Stimulated activated CD4-positive, alpha-beta T cell treated with anti-CD3 and anti-CD28 coated beads, Interleukin-2, amount 100 ng/mL, for 4 hours (primary cell): ENCODE measurements at places on chromosomes 3 and 15.
A peak's percentile ranks its signal among the peaks of the same experiment; 100 is the strongest.

DNA sequence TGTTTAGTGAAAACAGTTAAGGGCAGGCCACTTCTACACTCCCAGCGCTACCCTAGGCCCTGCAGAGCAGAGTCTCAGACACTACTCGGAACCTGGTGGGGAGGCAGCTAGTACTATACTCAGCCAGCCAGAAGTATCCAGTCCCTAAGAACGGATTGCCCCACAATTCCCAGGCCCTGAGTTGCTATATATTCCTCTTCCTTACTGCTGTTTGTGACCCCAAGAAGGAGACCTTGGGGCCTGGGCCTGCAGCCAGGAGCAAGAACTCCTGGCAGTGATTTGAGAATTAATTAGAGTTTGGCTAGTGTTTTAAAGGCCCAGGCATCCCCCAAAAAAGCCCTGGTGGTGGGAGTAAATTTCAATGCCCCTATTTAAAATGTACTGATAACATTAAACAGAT is 87.7 kb downstream of the RBPMS2 start:
- no peak for DNase-seq

- no peak for DNase-seq
Measured at GRCh38 chr3:187804120-187804744, 59.0 kb upstream of the BCL6 start.

GRCh38 chr3:14332392-14332791 is 70.0 kb upstream of the SLC6A6 start:
- no peak for DNase-seq

DNA sequence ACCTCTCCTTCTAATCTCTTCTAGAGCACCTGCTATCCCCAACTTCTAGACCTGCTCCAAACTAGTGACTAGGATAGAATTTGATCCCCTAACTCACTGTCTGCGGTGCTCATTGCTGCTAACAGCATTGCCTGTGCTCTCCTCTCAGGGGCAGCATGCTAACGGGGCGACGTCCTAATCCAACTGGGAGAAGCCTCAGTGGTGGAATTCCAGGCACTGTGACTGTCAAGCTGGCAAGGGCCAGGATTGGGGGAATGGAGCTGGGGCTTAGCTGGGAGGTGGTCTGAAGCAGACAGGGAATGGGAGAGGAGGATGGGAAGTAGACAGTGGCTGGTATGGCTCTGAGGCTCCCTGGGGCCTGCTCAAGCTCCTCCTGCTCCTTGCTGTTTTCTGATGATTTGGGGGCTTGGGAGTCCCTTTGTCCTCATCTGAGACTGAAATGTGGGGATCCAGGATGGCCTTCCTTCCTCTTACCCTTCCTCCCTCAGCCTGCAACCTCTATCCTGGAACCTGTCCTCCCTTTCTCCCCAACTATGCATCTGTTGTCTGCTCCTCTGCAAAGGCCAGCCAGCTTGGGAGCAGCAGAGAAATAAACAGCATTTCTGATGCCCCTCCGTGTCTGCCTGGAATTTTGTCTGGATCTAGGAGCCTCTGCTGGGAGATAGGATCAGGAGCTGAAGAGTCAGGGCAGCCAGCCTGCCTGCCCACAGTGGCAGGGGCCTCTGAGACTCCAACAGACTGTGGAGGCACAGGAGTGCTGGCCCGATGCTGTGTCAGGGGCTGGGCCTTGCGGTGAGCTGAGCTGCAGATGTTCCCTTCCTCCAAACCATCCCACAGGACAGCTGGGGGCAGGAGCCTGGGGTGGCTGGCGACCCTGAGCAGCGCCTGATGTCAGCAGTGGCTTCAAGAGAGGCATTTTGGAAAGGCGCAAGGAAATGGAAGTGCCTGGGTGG is 3.0 kb downstream of the ISLR start:
- no peak for DNase-seq

DNA sequence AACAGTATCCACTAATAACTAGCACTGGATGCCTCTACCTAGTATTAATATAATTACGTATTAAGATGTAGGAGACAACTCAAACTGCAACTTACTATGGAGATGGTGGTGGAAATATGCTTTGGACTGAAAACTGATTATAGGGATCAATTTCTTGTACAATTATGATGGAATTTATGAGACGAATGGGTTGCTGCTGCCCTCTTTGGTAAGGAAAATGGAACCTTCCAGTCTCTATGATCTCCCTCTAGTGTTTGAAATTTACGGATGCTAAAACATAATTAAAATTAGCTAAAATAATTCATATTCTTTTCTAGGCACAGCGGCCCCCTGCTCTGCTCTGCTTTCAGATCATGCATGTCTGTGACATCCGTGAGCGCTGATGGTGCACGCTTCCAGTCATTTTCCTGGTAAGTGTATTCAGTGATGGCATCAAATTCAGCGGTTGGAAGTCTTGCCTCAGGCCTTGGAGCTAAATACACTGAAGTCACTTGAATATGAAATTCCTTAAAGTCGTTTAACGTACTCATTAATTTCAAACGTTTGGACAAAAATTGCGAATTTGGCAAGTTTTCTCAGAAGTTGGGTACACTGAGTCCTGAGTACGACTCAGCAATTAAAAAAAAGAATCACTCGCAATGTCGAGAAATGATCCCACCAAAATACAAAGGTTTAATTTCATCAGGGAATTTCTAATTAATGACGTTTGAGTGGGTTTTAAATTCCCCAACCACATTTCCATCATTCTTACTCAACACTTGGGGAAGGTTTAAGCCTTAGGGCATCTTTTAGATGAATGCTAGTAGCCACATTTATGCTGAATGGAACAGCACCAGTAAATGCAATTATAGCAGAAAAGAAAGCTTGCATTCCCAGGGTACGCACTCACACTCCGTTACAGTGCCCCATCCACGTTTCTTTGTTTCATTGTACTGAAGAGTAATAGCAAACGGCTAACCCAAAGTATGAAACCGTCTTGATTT is 132.6 kb downstream of the NR2F2 start:
- no peak for DNase-seq

DNA sequence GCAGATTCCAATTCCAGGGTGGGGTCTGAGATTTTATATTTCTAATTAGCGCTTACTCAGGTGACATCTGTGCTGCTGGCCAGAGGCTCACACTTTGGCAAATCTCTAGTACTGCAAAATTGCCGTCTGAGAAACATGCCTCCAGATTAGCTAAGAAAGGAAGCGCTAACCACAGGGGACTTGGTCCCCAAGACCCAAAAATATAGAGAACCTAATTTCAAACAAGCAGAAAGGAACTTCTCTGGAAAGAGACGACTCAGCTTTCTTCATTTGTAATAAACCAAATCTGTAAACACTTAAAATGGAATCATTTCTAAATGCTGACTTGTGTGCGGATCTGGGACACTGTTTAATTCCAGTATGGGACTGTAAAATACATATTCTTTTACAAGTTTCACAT is 55.7 kb downstream of the B3GNT5 start:
- no peak for DNase-seq

DNA sequence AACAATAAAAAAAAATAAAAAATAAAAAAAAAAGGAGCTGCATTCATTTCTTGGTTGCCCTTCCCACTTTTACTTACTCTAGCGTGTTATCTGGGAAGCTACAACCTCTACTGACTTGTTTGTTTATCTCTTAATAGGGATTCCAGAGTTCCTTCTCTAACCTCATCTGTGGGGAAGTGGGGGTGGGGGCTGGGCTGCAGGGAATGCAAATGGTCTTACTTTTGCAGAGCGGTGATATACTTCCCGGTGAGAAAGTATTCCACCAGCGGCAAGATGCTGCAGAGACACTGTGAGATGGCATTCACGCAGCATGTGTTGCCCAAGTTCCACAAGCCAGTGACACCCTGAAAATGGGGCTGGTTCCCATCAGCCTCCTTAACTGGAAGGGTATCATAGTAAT is 2.1 kb downstream of the USP50 start:
- DNase-seq, result no peak

DNA sequence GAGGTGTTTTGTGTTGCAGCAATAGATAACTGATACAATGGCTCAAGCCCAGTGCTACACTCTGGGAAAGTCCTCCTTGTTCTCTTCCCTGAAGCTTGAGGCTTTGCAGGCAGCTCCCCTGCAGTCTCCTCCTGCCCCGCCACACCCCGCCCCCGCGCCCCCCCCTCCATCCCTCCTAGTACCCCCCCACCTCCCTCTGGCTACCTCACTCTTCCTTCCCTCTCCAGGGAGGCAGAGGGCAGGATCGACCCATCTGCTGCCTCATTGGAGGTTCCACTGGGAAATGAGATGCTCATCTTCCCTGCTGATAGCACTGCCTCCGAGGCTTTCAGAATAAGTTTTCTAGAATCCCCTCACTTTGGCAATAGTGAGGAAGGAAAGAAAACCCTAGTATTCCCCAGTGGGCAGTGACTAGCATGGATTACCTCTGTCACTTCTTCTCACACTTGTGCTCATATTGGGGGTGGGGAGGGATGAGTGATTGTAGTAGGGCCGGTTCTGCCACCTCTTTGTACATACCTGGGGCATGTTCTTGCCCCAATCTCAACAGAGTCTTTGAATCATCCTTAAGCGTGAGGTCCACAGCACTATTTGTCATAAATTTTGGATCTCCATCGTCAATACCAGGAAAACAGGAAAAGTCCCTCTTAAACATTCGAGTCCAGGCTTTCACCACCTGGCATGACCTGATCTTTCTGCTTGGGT is 16.3 kb upstream of the RAB7A start:
- DNase-seq, result no peak

- DNase-seq, result no peak
Measured at GRCh38 chr15:56366211-56366610, 985 bp downstream of the TEX9 start.

DNA sequence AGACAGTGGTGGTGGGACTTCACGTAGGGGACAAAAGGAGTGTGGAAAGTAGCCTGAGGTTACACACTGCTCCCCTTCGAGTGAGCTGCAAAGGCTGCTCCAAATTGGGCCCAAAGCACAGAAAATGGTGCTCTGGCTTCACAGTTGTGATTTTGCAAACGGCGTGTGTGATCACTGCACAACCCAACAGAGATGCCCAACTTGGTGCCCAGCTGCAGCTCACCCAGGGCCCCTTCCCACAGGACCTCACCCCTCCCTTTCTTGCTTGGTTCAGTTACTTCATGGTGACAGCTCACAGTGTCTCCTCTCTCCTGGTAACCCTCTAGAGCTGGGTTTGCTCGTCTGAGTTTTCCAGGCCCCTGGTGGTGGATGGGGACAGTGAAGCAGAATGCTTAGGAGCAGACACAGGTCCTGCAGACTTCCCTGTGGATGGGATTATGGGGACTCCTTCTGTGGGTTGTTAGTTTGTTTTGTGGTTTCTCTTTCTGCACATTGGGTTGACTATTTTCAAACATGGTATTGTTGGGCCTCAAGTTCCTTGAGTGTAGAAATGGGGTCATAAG is 98.3 kb downstream of the TOP2B start:
- no peak for DNase-seq

GRCh38 chr3:29515451-29515850 is 234.6 kb downstream of the RBMS3 start:
- DNase-seq, result no peak

DNA sequence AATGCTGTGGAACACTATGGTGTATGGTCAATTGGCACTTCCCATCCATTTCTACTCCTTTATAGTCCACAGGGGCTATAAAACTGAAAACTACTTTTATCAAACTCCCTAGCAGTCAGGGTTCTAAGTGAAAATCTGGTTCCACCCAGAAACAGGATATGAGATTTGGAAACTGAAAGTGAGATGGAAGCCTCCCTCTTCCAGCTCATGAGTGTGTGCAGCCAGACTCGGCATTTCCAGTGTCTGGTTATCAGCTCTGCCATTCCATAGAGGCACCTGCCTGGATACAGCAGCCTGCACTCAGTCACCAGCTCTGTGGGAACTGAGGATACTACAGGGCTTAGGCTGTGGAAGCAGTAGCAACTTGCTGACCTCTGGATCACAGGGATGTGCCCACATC is 14.7 kb upstream of the PLA2G4F start:
- no peak for DNase-seq

- DNase-seq, result no peak
Measured at GRCh38 chr3:169146866-169147237, 516.7 kb downstream of the MECOM start.

- DNase-seq, result no peak
Measured at GRCh38 chr3:132228923-132229322, 88.3 kb upstream of the ACP3 start.

DNA sequence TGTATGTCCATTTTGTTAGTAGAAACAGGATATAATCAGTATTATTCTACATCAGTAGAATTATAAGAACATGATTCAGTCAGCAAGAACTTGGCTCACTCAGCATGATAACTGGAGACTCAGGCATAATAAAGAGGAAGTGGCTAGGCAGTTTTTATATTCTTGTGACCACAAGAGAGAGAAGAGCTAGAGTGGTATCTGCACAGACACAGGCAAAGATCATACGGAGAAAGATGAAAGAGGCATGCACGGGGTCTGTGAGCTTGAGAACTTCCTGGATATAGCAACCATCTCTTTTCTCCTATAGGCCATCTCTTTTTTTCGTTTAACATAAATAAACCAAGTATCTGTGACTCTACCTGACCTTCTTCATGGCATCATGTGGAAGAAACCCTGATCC is 46.8 kb downstream of the MYO5A start:
- DNase-seq, result peak; percentile 19

GRCh38 chr3:50170689-50171088 is 15.6 kb downstream of the SEMA3F start:
- no peak for DNase-seq

DNA sequence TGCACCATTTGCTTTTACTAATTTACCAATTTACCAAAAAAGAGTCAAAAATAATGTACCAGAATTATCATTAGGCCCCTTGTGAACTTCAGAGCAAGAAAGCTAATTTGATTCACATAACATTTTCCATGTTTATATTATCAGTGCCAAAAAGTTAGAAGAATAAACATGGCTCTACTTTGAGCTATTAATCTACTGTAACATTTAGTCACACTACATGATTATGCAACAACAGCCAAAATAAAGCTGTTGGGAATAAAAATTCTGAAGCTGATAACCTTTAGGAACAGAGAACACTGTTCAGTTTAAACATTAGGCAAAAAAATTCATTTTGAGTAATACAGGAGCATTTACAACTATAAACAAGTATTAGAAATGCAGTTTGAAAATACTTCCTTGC is 63.6 kb downstream of the PROS1 start:
- DNase-seq, result no peak

GRCh38 chr3:143482106-143483088 is 362.8 kb downstream of the CHST2 start:
- DNase-seq, result no peak

GRCh38 chr3:36297195-36297594 is 83.1 kb upstream of the STAC start:
- no peak for DNase-seq

DNA sequence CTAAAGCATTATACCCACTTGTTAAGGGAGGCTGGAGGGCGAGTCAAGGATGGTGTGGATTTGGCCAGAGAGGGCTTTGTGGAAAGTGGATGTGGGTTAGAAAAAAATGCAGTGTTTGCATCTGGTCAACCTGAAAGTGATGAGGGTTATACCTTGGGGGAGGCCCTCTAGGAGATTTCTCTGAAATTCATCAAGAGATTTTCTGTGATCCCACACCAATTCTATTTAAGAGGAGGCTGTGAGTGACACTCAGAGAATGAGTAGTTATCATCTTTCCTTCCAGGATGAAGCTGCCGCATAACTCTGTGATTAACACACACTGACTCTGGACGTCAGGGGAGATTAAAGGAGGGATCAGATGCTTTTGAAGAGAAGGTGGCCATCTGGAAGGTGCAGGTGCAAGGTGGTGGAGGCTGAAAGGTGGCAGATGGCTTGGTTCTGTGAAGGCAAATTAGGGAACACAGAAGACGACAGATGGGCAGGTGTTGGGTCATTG is 54.8 kb downstream of the ANAPC13 start:
- no peak for DNase-seq
